ENCODE measurements at places on chromosomes 2 and 18.

GRCh38 chr2:120209427-120210269, 13.6 kb downstream of the TMEM185B start:
- DNase-seq: no peak

- no peak for DNase-seq
Observed at GRCh38 chr2:5818961-5819600, 126.9 kb downstream of the SOX11 start.

- DNase-seq: peak; percentile 99
Observed at GRCh38 chr2:195656859-195657633, at the start of gene SLC39A10. TSS of gene SLC39A10 (plus strand) at chr2:195657226. CDS start at chr2:195680043, 22,817 bp downstream.

DNA sequence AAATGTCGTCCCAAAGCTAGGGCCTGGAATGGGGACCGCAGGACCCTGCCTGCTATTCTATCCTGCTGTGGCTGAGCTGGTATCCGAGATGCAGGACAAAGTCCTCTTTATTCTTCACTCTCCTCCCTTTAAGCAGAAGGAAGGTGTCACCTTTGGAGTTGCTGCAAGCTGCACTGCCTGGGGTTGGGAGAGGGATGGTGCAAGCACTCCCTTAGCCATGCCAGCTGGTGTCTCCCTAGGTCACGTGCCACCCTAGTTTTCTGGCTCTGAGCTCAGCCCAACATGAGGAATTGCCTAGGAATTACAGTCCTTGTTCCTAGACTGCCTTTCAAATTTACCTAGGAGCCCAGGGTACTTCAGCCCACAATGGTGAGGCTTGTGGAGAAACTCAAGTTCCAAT, 21.4 kb upstream of the FAM228A start:
- DNase-seq: no peak

DNA sequence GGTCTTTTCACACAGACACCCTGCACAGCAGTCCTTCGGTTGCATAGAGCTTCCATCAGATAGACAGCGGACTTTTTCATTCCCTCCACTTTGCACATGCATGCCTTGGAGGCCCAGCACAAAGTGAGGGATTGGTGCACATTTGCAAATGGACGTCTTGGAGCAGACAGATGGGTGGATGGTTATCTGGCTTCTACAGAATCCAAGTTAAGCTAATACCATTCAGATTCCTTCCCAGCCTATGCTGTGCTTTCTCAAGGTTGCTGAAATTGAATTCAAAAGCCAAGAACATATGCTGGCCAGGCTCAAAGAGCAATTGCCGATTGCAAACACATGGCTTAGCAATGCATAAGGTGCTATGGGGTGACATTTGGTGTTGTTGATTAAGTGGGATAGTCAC, 186.4 kb downstream of the VAPA start:
- no peak for DNase-seq

DNA sequence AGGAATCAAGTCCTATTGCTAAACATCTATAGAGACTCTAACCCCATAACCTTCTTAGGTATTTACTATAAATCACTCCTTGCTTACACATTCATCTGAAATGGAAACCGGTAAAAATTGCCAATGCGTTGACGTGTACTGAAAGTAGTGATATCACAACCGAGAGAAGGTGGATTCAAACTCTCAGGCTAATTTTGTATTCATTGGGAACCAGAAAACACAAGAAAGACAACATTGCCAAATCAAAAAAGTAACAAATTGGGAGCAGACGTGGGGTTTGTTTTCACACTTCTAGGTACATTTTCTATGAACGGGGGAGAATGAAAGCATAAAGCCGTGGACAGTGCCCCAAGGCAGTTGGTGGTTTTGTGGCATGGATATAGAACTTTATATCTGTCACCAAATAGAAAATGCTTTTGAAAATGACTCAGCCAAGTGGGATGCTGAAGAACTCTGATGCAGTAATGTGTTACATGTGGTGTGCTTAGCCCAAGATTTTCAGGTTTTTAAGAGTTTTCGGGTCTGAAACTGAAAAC, 155.1 kb upstream of the RASGRP3 start:
- no peak for DNase-seq

DNA sequence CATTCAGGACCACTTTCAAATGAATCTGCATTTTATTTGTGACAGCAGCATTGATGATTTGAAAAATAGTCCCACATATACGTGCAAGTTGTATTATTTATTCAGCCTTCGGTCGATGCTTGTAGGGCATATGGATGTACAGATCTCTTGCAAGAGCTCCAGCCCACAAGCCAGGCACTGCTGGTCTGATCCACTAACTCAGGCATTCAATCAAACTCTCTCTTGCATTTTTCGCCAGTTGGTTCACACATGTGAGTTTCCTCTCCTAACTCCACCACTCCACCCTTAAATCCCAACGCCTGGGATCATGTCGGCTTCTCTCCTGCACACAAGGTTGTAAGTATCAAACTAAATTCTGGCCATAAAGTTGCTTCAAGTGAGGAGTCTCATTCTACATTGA, 318.7 kb downstream of the CYP26B1 start:
- no peak for DNase-seq

DNA sequence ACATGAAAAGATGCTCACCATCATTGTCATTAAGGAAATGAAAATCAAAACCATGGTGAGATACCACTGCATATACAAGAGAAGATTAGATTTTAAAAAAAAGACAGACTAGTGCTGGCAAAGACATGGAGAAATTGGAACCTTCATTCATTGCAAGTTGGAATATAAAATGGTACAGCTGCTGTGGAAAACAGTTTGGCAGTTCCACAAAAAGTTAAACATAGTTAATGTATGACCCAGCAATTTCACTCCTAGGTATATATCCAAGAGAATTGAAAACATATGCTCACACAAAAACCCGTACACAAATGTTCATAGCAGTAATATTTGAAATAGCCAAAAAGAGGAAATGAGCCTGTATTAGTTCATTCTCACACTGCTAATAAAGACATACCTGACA, 33.7 kb upstream of the MBOAT2 start:
- DNase-seq: no peak

- DNase-seq: no peak
Observed at GRCh38 chr2:65751408-65751807, 319.0 kb upstream of the SPRED2 start.

GRCh38 chr2:237863102-237863511, 3.7 kb downstream of the RAMP1 start:
- DNase-seq: peak; percentile 60

GRCh38 chr2:174603280-174603679, 5.7 kb upstream of the WIPF1 start:
- DNase-seq: peak; percentile 35

GRCh38 chr18:35522130-35522959, 24.6 kb upstream of the INO80C start:
- DNase-seq: no peak

DNA sequence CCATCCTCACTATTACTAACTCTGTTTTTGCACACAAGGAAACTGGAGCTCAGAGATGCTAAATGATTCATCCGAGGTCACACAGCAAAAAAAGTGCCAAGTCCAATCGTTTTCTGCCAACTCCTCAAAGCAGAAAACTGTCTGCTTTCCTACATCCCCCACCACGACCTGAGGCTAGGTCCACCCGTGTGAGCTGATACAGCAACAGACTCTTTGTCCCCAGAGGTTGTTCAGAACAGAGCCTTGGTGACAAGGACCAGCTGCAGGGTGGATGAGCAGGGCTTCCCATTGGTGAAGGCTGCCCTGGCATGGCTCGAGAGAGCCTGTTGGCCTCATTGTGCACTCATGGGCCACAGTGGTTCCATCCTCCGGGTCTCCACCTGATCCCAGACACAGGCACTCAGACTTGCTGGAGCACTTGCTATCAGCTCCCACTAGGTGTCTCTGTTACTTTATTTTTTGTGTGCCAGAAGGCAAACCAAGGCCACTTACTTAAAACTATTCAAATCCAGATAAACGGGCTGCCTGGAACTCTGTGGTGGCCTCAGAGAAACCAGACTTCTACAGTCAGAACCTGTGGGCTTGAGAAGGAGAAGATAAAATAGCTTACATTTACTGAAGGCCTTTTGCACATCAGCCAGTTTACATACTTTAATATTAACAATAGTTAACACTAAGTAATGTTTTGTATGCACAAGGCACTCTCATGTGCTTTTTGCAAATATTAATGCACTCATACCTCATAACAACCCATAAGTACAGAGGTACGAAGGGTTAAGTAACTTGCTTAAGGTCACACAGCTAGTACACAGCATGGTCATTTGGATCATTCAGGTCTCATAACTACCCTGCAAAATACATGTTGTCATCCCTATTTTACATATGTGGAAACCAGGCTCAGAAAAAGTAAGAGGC, 62.9 kb upstream of the CTIF start:
- peak; percentile 78 for DNase-seq

DNA sequence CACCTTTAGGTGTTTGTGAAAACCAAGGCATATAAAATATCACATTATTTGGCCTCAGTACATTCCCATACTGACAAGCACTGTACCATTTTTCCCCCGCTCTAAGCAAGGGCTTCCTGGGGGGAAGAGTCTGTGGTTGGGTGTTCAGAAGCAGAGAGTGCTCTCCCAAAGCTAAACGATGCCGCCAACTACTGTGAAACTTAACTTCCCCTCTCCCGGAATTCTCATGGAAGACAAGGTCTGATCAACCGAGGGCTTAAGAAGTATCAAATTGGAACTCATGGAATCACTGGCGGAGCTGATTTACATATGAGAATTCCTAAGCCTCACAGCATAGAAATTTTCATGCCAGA, 433 bp upstream of the MFF start:
- no peak for DNase-seq

DNA sequence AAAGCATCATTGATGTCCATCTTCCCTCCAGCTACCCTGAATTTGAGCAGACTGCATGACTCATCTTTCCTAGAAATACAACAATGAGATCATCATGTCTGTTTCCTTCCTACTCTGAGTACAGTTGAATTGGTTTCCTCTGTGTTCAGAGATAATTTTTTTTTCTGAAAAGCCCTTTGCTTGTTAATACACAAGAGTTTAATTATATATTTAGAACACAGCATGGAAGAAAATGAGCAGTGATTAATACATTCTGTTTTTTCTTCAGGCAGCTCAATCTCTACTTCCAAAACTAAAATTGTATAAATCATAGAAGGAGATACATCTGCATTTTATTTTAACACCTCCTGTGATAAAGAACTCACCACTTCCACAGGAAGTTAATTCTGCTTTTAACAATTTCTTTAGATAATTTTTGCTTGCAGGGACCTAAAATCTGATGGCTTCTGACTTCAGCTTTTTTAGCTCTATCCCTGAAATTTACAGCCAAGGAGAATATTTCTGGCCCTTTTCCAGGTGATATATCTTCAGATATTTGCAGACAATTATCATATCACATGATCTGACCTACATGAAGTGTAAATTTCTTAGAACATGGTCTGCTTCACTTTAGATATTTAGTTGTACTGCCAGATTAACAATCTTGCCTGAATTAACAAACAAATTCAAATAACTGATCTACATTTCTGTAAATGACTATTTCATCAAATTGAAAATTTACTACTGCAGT, 249.0 kb downstream of the TRIB2 start:
- no peak for DNase-seq

GRCh38 chr2:71174207-71174606, 43.8 kb downstream of the MPHOSPH10 start:
- DNase-seq: no peak

DNA sequence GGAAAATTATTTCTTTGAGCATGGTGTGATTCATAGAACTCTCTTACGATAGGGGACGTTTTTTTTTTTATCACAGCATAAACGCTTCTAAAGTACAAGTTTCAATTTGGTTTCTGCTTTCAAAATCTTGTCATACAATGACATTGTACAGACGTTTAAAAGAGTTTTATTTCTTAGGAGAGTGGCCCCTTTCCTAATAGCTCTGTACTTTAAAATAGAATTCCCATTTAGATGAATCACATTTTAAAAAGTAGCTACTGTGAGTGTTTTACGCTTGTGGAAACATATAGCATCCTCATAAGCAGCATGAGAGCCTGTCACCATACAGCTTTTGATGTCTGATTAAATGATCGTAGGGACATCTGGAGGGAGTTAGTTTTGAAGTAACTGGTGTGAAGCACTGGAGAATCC, 510.9 kb downstream of the PARD3B start:
- no peak for DNase-seq

DNA sequence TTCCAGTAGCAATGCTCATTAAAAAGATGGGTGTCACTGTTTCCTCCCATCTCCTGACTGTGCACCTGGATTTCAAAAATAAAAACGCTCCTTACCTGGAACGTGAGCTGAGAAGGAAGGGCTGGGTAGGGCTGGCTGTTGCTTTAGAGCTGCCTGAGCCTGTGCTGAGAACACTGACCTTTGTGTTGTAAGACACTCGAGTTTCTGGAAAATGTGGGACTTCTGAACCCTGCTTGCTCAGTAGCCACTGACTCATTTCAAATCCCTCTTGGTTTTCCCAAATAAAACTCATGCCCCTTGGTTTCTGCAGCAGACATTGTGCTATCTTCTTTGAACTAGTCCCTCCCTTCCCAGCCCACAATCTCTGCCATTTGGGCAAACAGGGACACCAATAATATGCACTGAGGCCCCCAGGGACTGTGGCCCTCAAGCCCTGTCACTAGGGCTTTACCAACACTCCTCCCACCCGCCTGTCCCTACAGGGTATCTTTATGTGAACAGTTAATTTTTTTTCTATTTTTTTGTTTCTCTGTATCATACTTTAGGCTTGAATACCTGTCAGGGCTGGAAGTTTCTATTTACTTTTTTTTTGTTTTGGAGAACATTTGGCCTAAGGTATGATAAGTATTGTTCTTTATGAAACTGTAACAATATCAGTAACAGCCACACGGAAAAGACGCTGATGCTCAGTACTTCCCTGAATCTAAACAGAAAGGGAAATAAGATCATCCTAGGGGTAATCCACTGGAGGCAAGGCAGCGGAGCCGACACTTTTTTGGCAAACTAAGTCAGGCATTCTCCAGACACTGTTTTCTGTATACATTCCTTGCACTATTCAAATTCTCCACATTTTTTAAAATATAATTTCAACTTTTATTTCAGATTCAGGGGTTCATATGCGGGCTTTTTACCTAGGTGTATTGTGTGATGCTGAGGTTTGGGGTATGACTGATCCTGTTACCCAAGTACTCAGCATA, 280.2 kb downstream of the STK39 start:
- no peak for DNase-seq

- DNase-seq: no peak
Observed at GRCh38 chr2:204340511-204340910, 204.8 kb upstream of the PARD3B start.

GRCh38 chr2:74685408-74685807, 31.4 kb downstream of the SEMA4F start:
- no peak for DNase-seq

GRCh38 chr2:114661971-114662939, 219.8 kb downstream of the DPP10 start:
- DNase-seq: peak; percentile 62

DNA sequence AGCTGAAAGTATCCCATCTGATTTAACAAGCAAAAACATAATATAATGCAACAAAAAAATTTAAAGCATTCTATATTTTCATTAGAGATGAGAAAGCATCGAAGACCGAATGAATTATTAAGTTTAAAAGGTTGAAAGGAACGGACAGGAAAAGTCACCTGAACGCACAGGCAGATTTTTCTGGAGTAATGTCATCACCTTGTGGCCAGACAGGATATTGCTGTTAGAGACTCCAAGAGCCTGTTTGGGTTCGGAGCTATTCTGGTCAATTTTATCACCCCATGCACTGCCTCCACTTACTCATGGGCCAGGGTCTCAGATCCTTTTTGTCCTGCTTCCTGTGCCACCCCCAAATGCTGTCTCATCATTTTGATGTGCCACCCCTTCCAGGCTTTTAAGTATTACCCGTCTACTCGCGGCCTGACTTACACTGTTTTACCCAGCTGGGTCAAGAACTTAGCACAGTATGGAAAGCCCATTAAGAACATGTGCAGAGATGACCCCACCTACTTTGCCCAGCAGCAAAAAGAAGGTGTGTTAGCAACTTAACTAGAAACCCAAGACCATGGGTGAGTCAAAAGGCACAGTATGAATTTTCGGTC, 27.3 kb downstream of the GKN2 start:
- no peak for DNase-seq

Data from ascending aorta (tissue), 2 donors.